ENCODE measurements at places on chromosomes 13 and 19.

GRCh38 chr13:100721885-100722512 is 47.4 kb upstream of the TMTC4 start:
- no peak for DNase-seq

- no peak for DNase-seq
These were observed 257.0 kb downstream of the LHFPL6 start for GRCh38 chr13:39345982-39346381.

- no peak for DNase-seq
These were observed 90.5 kb downstream of the RNASEH2B start for GRCh38 chr13:51000061-51000460.

GRCh38 chr13:95813139-95813538 is 136.2 kb downstream of the DNAJC3 start:
- no peak for DNase-seq

DNA sequence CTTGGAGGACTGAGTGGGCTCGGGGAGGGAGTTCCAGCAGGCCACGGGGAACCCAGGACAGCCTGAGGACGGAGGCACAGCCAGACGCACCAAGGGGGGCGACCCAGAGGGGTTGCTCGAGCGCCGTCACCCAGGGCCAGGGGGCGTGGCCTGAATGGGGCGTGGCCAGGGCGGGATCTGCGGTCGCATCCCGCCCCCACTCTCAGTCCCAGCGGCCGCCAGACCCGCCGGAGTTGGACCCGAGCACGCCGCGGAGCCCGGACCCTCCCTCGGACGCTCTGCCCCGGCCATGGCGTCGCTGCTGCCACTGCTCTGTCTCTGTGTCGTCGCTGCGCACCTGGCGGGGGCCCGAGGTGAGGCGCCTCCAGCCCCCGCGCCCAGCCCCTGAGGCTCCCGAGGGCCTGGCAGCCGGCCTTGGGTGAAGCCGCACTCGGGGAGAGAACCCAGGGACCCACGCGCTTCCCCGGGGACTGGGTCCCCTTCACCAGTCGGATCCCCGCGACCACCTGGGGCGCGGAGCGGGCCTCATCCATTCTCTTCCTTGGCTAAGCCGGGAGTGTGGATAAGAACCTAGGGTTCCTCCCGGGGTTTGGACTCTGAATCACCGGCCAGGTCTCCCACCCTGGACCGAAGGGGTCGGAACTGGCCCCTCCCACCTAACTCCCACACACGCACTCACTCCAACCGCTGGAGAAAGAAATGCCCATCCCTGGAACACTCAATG is at the start of gene CILP2:
CILP2 (plus strand) TSS at position 205 of the 724 bp plus-strand sequence; CDS start at position 290, 85 bp downstream.
- DNase-seq = no peak
